NCI-H1092 (cell line): ENCODE measurements at places on chromosomes 2 and 18.
A peak's percentile ranks its signal among the peaks of the same experiment; 100 is the strongest.

- DNase-seq = no peak
Observed at GRCh38 chr2:233705911-233706506, 6.7 kb upstream of the UGT1A5 start.

DNA sequence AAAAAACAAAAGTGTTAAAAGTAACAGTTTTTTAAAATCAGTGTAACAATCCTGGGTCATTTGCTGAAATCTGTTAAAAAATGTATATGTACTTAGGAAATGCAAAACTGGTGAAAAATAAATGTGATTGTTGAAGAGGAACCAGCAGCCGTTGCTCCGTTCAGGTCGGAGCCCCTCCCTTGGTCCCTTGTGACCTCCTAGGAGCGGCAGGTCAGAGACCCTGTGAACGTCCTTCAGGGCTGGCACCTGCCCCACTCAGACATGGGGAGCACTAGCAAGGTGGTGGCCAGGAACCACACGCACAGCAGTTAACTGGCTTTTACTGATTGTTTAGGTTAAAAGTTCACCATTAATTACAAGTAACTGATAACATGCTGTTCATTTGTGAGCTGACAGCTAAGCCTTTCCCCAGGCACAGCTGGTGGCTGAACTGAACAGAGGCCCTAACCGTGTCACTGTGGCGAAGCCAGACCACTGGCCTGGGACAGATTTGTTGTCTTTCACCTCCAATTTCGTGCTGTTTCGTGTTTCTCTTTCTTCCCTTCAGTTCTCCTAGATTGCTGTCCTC is 159.2 kb upstream of the ALKAL2 start:
- DNase-seq = no peak

DNA sequence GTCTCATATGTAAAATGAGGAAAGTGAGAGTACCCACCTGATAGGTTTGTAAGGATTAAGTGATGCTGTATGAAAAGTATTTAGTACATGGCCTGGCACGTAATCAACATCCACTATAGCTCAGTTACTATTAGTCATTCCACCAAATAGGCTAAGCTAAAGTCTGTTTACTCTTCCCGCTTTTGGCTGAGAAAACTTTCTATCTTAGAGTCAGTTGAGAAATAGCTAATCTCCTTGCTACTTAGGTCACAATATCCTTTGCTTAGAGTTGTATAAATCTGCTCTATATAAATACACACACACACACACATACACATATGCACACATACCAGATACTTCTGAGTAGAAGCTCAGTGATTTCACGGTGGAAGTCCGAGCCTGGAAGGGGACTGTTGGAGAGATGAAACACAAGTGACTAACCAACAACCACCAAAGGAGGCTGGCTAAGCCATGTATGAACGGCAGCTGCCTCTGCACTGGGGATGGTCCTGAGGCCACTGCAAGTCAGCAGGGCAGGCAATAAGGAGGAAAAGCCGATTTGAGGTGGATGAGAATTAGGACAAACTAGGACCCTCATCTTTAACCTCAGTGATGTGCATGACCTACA is 104.6 kb upstream of the EPHA4 start:
- no peak for DNase-seq

GRCh38 chr2:38374984-38375383 is 2.1 kb downstream of the ATL2 start:
- no peak for DNase-seq

- no peak for DNase-seq
Observed at GRCh38 chr2:69958480-69958879, 3.0 kb downstream of the ASPRV1 start.

GRCh38 chr2:50344509-50345106 is 687.3 kb downstream of the NRXN1 start:
- no peak for DNase-seq

GRCh38 chr2:148013876-148014275 is 6.7 kb downstream of the ORC4 start:
- DNase-seq = no peak

- no peak for DNase-seq
Observed at GRCh38 chr2:73101626-73102256, 11.0 kb downstream of the RAB11FIP5 start.

GRCh38 chr2:211329882-211330281 is 773.5 kb downstream of the CPS1 start:
- DNase-seq = no peak

DNA sequence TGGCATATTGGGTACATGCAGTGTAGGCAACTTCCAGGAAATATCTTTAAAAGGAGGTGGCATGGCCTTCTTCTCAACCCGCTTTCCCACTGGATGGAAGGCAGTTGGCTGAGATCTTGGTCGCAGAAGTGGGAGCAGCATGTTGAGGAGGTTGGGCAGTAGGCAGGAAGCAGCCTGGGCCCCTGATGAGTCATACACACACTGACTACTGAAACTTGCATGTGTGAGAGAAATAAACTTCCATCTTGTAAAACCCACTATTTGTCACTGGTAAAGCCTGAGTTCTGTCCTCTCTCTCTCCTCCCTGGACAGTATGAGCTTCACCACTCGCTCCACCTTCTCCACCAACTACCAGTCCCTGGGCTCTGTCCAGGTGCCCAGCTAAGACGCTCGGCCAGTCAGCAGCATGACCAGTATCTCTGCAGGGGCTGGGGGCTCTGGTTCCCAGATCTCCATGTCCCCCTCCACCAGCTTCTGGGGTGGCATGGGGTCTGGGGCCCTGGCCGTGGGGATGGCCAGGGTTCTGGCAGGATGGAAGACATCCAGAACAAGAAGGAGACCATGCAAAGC is 233.8 kb upstream of the SPRED2 start:
- DNase-seq = no peak

DNA sequence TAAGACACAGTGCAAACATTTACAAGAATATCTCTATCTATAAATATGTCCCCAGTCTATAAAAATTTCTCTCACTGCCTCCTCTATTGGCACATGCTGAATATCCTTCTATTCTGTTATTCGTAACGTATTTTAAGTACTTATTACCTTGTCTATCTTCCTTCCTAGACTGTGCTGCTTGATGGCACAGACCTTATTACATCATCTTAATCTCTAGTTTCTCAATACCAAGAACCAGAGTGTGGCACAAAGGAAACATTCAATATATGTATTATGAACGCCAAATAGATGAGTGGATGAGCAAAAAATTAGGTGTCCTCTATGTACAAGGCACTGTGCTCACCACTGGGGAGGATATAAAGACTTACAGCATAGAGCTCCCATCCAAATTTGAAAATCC is 282.8 kb downstream of the NBAS start:
- no peak for DNase-seq

- DNase-seq = no peak
Observed at GRCh38 chr2:52387937-52388590, 1356.1 kb upstream of the NRXN1 start.

DNA sequence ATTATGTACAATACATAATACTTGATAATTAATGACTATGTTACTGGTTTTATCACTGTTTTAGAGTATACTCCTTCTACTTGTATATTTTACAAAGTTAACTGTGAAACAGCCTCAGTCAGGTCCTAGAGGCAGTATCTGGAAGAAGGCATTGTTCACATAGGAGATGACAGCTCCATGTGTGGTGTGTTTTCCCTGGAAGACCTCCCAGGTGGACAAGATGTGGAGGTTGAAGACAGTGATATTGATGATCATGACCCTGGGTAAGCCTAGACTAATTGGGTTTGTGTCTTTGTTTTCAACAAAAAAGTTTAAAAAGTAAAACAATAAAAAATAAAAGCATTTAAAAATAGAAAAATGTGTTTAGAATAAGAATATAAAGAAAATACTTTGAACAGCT is 96.4 kb downstream of the TRIB2 start:
- no peak for DNase-seq

DNA sequence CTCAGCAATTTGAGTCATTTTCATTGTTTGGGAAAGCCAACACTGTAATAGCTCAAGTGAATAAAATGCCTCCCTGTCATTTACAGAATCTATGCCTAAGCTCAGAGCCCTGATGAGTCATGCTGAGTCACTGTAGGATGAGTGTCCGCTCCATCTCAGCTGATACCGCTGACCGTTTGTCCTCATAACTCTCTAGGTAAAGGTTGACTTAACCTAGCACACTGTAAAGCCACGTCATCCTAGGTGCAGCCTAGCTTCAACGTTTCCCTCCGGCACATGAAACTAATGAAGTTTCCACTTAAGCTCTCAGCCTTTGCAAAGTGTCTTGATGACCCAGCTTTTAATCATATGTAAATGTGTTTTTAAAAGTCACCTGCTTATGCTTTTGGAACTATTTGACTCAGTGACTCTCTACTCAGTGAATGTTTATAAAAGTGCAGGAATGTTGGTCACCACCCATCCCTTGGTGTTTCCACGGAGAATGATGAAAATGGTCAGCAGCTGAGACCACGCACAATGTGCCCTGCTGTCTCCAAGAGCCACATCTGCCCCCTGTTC is 154.0 kb downstream of the PMAIP1 start:
- no peak for DNase-seq

DNA sequence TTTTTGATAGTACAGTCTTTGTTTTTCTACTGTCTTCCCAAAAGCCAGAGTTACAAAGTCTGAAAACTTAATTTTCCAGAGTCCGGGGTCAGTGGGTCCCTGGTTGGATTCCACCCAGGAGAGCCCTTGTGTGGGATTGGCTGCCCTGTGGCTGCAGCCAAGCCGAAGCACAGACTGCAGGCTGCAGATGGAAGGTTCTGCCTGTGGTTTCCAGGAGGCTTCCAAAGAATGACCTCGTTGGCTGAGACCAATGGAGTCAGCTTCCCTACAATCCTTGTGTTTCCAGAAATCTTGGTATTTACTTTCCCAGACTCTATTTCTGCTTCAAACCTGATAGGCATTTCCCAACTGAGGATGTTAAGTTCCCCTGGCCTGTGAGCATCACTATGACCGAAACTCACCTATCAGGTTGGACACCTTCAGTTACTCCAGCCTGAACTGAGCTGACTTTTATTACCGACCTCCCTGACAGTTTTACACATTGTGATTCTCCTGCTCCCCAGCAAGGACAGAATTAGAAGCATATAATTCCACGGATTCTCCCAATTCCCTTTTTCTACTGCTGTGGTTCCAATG is 117.5 kb upstream of the CCDC68 start:
- no peak for DNase-seq

DNA sequence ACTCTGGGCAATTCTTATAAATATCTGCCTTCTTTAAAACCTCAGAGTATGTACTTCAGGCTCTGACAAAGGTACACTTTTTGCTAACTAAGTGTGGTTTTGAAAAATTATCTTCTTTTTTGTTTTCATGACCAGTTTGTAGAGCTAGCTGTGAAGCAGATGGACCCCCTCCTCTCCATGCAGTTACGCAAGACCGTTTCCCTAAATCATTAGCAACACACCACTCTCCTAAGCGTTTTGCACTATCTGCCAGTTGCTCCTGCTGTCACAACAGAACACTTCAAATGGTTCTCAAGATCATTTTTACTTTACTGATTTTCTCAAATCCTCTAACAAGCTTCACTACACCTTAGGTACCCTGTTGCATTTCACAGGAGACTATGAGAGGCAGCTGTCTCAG is 53.3 kb downstream of the GULP1 start:
- DNase-seq = no peak

GRCh38 chr2:196677404-196677803 is 37.9 kb downstream of the CCDC150 start:
- DNase-seq = no peak

DNA sequence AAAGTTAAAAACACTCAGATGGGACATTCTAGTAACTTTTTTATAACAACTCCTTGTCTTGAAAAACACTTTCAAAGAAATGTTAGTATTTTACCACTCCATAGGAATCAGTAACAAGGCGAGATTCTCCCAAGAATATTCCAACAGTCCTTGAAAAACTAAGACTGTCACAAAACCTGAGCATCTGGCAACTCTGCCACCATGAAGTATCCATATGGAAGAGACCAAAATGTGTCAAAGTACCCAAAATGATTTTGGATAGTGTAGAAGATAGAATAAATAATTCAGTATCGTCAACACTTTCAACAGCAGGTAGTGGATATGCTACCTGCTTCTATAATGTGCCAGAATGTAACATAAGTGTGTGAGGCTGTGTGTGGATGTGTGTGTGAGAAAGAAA is 361.8 kb downstream of the ZEB2 start:
- DNase-seq = no peak

- no peak for DNase-seq
Observed at GRCh38 chr2:108129636-108130035, 110.1 kb upstream of the SULT1C3 start.

- no peak for DNase-seq
Observed at GRCh38 chr18:56200381-56200911, 437.9 kb downstream of the TXNL1 start.

- DNase-seq = no peak
Observed at GRCh38 chr2:120853306-120854013, 117.8 kb downstream of the GLI2 start.

GRCh38 chr2:196372276-196372809 is 201.0 kb upstream of the STK17B start:
- DNase-seq = no peak

DNA sequence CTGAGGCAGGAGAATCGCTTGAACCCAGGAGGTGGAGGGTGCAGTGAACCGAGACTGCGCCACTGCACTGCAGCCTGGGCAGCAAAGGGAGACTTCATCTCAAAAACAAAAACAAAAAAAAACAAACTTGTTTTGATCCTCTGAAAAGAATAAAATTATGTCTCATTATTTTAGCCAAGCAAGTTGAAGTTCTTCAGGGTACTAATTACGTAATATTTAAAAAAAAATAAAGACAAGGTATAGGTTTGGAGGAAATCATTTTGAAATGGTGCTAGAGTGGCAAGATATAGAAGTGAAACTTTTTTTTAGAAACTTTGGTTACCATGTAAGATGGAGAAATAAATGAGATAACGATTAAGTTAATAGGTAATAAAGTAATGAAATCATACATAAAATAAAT is 54.4 kb upstream of the TMEM247 start:
- no peak for DNase-seq

GRCh38 chr2:234976479-234977227 is 24.8 kb downstream of the SH3BP4 start:
- DNase-seq = no peak

GRCh38 chr2:60152226-60152833 is 401.1 kb downstream of the BCL11A start:
- DNase-seq = no peak

GRCh38 chr18:40088130-40088529 is 1866.9 kb upstream of the PIK3C3 start:
- DNase-seq = no peak

GRCh38 chr18:74040459-74041332 is 106.9 kb downstream of the FBXO15 start:
- no peak for DNase-seq

GRCh38 chr18:54444319-54444914 is 86.7 kb downstream of the C18orf54 start:
- peak; percentile 4 for DNase-seq

GRCh38 chr18:35376393-35376741 is 770 bp downstream of the ZNF396 start:
- DNase-seq = no peak
